ENCODE measurements at places on chromosomes 2 and 18.

DNA sequence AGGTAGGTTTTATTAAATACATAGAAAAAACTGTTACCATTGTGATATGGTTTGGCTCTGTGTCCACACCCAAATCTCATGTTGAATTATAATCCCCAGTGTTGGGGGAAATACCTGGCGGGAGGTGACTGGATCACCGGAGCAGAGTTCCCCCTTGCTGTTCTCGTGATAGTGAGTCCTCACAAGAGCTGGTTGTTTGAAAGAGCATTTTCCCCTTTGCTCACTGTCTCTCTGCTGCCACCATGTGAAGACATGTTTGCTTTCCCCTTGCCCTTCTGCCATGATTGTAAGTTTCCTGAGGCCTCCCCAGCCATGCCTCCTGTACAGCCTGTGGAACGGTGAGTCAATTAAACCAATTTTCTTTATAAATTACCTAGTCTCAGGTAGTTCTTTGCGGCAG, 352.7 kb upstream of the SLC39A10 start:
- peak; percentile 24 for DNase-seq

DNA sequence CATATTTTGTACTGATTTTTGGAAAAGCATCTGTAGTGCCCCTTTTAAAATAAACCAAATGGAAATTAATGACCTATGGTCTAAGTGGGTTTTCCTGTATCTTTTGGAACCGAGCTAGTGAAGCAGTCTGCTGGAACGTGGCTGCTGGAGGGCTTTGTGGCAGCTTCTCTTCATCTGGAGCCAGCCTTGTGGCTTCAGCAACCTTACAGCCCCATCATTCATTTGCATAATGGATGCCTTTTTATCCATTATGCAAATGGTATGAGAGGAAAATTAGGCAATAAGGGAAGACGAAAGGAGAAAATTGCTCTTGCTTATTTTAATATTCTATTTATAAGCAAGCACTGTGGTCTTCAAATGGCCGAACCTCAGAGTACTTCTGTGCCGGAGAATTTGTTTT, 421.0 kb downstream of the PARD3B start:
- DNase-seq = no peak

- DNase-seq = no peak
These were observed 25.2 kb upstream of the TAF1B start for GRCh38 chr2:9818097-9818496.

DNA sequence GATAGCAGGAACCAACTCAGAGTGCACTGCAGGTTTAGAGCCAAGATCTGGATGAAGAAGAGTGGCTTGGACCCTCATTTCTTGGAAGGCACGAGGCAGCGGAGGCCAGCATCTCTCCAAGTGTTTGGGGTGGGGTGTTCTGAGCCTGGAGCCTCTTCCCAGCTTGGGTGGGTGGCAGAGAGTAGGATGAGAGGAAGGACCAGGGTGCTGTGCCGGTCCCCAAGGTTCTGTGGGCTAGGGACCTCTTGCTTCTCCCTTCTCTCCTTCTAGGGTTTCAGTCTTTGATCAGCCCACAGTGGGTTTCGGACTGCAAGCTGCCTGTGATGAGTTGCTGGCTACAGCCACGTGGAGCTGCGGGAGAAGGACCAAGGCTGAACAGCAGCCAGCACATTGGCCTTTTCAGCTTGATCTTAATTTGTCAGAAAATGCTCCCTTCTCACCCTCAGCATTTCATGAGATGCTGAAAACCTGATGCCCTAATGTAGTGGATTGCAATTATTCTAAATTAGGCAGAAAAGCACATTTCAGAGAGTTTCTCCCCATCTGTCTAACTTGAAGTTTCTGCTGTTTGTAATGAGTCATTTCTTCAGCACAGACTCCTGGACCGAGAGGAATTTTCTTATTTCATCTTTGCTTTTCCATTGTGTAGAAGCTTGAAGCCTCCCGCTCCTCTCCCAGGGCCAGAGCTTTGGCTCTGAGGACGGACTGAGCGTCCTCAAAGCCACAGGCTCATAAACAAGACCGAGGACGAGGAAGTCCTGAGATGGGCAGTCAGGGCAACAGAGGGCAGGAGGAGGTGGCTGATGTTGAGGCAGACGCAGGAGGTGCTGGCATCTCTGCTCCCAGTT, 99.1 kb upstream of the HDAC4 start:
- peak; percentile 54 for DNase-seq

GRCh38 chr18:45957100-45957499, 10.0 kb downstream of the EPG5 start:
- peak; percentile 79 for DNase-seq

DNA sequence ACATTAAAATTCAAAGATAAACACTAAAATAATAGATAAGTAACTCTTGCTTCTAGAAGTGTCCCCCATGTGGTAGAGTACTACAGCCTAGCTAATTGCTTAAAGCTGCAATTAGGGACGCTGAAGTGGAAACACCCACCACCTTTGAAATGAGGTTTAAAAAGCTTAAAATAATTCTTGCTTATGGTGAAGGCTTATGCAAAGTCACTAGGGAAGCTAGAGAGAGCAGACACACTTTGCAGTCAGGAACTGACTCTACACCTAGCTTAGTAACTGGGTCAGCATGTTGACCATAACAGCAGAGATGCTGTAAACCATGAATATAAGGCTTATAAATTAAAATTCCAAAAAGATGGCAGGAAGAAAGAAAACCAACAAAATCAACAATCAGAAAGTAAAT, 65.4 kb upstream of the DSG1 start:
- no peak for DNase-seq

DNA sequence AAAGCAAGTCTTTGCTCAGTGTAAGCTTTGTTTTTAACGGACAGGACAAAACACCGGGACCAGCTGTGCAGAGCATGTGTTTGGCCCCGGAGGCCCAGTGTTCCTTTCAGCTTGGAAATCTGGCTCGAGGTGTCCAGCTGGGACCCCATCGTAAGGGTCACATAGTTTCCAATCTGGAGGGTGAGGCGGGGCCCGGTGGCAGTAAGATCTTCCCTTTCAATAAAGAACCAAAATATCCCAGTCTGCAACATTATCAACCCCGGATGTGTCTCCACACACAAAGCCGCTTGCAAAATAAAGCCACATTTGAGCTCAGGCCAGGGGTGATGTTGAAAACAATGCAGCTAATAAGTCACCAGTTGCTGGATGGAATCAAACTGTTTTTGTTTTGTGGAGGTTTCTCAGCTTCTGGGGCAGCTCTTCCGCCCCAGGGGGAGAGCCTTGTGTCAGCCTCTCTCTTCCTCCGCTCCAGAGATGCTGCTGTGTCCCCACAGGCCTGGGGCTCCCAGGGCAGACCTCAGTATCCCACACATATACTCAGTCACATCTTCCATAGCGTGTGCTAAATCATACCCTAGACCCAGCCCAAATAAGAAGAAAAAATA, 138.6 kb upstream of the GLI2 start:
- peak; percentile 85 for DNase-seq

DNA sequence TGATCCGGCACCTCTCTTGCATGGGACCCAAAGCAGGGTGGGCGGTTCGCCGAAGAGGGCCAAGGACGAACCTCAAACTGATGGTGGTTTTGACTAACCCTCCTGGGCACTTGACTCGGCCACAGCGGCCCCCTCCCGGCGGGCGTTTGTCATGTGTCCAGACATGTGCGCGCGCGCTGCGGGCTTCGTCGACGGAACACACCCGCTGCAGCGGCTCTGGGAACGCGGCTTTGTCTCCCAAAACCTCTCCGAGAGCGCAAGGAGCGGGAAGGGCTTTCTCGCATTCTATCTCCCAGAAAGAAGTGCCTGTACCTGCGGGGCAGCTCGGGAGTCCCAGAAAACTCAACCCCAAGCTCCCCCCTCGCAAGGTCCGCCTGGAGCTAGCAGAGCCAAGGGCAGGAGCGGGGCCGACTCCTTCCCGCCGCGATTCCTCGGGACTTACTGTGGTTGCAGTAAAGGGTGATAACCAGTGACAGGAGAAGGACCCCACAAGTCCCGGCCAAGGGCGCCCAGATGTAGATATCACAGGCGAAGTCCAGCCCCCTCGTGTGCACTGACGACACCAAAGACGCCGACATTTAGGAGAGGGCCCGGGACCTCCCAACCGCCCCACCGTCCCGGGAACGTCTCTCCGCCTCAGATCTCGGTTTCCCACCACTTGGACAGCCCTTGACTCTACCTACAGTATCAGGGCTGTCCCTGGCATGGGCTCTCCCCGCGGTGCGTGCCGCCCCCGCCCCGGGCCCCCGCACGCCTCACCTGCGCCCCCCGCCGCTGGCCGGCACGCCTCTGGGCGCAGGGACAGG, 1.6 kb downstream of the CD8A start:
- DNase-seq = peak; percentile 9

DNA sequence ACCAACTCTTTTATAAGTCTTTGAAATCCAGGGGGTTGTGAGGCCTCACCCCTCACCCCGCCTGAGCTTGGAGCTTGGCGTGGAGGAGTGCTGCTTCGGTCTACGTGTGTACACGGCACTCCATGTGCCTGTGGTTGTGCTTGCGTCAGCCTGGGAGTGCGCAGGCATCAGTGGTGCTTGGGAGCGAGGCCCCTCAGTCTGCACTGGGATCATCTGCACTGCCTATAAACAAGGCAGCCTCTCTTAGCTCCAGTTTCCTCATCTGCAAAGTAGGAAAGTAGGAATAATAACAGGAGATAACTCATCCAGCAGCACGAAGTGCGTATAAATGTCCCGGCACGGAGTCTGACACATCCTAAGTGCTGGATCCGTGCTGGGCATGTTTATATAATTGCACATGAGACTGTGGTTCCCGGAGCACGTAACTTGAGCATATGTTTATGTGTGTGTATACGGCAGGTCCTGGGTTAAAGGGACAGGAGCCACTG, 1.2 kb downstream of the GYPC start:
- DNase-seq = peak; percentile 92

- DNase-seq = no peak
These were observed 116.3 kb downstream of the ZNF236 start for GRCh38 chr18:76938619-76939018.

GRCh38 chr18:12640881-12641200, 17.1 kb downstream of the SPIRE1 start:
- DNase-seq = no peak

DNA sequence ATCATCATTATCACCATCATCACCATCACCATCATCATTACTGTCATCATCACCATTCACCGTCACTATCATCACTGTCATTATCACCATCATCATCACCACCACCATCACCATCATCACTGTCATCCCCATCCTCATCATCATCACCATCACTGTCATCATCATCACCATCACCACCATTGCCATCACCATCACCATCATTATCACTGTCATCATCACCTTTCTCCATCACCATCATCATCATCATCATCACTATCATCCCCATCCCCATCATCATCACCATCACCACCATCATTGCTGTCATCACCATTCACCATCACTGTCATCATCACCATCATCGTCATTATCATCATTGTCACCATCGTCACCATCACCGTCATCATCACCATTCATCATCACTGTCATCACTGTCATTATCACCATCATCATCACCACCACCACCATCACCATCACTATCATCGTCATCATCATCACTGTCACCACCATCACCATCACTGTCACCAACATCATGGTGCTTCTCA, 9.8 kb downstream of the HPCAL1 start:
- DNase-seq = no peak

DNA sequence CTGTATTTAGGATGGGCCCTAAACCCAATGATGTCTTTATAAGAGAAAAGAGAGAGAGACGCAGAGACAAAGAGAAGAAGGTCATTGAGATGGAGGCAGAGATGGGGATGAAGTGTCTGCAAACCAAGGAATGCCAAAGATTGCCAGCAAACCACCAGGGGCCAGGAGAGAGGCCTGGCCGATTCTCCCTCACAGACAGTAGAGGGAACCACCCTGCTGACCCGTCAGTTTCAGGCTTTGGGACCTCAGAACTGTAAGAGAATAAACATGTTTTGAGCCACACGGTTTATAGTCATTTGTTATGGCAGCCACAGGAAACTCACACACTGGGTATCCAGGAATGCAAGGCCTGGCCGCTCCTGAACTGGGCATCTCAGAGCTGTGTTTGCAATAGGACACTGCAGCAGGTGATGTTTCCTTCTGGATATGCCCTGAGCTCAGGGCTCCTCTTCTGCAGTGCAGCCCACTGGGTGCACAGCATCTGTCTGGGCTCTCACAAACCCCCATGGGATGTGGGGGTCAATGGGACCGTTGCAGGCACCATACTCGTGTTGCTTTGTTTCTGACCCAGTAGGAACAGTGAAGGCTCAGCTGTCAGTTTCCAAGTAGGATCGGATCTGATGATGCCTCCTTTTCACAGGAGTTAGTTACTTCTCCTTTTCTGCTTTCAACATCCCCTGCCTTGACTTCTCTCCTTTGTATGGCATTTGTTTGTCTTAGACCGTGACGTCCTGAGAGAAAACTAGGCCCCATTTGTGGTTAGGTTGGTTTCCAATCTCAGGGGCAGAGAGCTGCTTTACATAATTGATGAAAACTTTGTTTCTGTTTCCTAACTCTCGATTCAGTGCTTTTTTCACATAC, 20.8 kb downstream of the PTPN18 start:
- no peak for DNase-seq

- DNase-seq = peak; percentile 50
These were observed 173.1 kb upstream of the STON1 start for GRCh38 chr2:48356701-48357325.

DNA sequence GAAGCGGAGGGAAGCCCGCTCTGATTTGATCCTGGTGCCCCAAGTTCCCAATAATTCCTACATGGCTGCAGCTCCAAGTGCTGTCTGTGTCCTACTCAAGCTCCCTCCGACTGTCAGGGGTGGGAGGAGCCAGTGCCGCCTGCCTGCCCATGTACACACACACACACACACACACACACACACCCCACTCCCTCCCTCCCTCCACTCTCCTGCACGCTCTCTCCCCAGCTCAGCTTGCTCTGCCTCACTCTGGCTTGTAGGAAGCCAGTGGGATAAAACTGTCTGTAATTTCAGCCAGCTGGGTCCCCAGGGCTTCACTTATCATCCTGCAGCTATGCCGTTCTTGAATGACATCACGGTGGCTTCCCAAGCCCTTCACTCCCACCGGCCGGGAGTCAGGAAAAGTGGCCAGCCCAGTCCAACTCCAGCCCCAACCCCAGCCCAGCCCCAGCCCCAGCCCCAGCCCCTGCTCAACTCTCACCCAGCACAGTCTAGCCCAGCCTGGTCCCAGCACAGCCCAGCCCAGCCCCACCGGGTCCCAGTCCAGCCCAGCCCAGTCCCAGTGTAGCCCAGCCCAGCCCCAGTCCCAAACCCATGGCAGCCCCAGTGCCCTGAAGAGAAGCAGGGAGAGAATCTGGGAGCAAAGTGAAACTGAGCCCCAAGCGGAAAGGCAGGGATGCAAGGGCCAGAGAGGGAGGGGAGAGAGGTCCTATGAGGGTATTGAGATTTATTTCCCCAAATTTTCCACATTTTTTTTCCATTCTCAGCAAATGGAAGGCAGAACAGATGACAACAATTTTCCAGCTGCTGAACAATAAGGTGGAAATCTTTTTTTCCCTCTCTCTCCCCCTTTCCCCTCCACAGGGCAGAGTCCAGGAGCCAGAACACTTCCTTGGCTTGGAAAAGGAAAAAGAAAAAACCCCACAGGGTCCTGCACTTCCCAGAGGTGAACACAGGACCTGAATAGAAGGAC, 144.0 kb downstream of the TNS1 start:
- DNase-seq = peak; percentile 99

Data from fibroblast of the aortic adventitia (primary cell).